ENCODE measurements at places on chromosomes 16 and 17.

- no peak for DNase-seq
Observed at GRCh38 chr17:56231693-56232092, 78.4 kb downstream of the ANKFN1 start.

DNA sequence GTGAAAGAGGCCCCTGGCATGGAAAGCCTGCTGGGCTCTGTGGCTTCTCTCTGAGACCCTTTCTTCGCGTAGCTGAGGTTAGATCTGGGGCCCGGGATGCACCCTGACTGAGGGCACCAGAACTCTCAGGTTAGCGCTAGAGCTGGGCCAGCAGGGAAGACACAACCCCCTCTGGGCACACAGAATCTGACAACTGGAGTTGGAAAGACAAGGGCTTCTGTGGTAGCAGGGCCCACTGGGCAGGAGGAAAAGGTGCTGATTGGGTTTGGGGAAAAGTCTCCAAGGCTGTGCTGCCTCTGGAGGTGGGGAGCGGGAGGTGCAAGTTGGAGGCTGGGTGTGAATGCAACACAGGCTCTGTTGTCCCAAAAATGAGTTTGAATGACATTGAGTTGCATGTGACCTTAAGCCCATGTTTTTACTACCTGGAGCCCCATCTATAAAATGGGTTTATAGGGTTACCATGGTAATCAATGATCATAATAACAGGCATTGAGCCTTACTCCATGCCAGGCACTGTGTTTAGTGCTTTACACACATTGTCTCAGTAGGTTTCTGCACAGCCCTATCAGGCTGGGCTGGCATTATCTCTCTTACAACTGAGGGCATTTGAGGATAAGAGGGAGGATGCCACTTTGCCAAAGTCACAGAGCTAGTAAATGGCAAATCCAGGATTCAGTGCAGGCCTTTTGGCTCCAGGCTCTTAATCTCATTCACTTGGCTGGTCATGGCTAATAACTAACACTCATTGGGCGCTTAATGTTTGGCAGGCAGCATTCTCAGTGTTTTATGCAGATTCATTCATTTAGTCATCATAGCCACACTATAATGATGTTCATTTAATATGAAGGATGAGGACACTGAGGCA lies 9.5 kb upstream of the IGFBP4 start:
- DNase-seq, result no peak

DNA sequence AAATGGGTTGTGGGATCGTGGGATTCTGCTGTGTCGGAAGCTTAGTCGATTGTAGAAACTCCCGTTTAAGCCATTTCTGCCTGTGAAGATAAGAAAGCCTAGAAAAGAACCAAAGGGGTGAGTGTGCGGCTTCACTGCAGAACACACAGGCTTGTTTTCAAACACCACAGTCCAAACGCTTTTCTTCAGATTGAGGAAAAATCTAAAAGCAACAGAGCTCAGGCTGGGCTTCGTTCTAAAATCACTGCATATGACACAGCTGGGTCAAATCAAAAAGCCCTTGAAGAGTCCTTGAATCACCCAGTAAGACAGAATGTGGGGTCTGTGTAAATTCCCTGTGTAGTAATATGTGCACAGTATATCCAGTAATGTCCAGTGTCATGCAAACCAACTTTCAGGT lies 25.7 kb downstream of the NUBP1 start:
- DNase-seq, result no peak

DNA sequence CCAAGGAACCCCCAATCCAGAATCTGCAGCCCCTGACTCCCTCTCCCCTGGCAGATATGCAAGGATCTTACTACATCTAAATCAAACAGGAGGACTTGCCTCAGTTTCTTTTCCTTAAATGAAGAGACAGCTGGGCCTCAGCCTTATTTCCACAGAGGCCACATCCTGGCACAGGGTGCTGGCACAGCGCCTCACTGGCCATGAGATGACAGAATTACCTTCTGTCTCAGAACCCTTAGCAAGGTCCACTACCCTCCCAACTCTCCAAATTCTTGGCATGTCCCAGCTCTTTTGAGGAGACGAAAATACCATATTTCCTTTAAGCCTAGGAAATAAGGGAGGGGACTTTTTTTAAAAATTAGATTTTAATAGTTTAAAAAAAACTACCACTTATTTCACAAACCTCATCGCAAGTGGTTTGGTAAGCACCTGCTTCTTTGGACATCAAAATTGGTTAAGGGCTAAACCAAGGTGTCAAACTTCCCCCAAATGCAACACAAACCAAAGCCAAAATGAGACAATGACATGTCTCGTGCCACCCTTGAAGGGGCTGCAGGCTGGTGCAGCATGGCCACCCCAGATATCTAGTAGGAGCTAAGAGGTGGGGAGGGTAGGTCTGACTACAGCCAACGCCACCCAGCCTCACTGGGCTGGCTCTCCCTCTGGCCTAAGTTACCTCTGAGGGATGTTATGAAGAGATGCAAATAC lies 25.3 kb downstream of the FAM117A start:
- no peak for DNase-seq

- DNase-seq, result no peak
Observed at GRCh38 chr16:9869776-9870175, 312.5 kb downstream of the GRIN2A start.

DNA sequence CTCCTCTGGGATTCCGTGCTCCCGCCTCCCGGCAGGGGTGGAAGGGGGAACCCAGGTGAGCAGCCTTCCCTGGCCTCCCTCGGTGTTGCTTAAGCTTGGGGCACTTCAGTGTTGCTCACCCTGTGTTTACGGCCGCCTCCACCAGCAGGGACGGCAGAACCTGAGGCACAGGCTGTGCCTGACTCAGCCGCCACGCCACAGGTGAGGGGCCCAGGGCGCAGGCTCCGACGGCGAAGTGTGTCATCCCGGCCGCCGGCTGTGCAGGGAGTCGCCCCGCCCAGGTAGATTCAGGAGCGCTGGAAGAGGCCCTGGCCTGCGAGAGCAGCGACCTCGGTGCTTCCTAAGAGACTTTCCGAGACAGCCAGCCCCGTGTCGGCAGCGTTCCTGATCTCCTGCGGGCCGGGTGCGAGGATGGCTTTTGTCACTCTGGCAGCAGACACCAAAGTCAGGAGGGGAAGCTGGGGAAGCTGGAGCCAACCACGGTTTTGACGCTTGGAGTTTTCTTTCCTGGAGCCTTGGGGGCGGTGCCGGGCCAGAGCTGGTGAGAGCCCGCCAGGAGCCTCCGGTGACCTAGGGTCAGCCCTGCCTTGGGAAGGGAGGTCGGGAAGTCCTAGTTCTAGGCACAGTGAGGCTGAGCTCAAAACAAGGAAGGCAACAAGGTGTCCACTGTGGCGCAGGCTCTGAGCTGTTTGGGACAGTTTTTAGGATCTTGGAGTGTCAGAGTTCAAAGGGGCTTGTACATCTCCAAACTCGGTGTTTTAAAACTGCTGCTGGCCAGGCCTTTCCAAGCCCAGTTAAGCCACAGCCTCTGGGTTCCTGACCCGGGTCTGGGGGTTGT lies 2.1 kb downstream of the GSE1 start:
- peak; percentile 92 for DNase-seq

GRCh38 chr17:79951361-79952264 lies 84.1 kb downstream of the TBC1D16 start:
- no peak for DNase-seq

DNA sequence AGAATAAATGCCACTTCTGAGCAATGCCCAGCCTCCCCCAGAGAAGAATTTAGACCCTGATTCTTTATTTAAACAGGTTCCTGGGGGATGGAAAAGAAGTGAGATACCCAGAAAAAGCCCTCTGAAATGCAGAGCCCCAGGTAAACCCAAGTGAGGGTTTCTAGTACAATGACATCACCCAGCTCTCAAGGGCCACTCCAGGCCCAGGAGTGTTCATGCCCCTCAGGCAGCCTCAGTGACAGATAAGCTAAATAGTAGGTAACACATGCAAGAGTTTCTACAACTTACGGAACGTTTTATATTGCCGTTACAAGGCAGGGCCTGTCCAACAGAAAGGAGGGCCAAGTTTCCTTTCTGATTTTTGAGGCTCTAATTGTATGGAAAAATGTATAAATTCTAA lies 683.7 kb upstream of the SALL1 start:
- DNase-seq, result no peak

DNA sequence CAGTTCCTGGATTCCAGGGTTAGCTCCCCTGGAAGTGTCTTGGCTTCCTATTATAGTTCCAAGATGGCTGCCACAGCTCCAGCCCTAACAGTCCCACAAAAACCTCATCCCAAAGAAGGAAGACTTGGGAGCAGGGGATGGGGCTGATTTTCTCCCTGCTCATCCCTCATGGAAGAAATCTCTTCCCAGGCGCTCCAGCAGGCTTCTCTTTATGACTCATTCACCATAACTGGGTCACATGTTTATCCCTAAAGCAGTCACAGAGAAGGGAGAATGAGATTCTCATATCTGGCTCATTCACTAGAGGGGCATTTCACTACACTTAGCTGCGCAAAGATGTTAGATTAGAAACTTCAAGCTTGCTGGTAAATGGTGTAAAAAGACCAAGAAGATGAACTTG lies 206.5 kb upstream of the IRX3 start:
- DNase-seq, result no peak

DNA sequence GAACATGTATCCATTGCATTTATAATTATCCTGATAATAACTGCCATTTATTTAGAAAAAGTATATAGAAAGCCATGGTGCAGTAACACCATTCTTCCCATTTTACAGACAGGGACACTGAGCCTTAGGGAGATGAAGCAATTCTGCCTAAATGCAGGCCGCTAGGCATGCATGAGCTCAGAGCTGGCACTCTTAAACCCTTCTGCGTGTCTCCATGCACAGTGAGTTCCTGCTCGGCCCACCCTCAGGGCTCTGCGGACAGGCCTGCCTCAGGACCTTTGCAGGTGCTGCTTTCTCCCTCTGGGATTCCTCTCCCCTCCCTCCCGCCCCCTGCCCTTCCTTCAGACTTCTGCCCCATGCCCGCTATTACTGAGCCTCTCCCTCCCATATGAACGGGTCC lies 54.3 kb upstream of the WSB1 start:
- DNase-seq, result no peak

DNA sequence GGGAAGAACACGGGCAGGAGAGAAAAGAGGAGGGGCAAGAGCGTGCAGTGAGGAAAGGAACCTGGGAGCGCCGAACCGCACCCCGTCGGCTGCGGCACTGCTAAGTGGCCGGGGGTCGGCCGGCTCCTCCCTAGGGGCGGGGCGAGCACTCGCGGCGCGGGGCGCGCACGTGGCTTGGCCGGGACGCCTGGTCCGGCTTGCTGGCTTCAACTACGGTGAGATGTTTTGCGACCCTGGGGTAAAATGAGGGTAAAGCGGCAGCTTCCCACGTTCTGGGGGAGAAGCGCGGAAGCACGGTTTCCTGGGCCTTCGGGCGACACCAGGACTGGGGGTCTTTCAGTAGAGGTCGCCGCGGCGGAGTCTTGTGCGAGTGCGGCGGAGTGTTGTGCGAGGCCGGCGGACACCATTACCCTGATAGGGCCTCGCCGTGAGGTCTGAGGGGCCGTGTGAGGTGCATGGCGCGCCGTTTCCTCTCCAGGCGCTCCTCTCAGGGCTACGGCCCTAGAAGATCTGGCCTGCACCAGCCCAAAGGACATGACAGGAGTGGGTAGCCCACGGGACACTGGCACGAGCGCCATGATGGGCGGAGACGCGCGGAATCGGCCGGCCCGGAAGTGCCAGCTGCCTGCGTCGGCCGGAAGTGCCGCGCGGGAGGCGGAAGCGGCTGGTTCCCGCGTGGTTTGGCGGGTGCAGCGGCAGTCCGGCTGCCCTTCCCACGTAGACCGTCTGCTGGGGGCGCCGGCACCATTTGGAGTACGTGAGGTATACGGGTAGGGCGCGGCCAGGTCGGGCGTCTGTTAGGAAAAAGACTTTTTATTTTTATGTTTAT lies at the start of the genes MYO19 and PIGW:
MYO19 (minus strand) TSS at position 29 of the 829 bp plus-strand sequence. CDS start 2,330 bp downstream, outside the sequence.
PIGW (plus strand) TSS at position 148 of the 829 bp plus-strand sequence. CDS start 2,115 bp downstream, outside the sequence.
- DNase-seq, result peak; percentile 82

DNA sequence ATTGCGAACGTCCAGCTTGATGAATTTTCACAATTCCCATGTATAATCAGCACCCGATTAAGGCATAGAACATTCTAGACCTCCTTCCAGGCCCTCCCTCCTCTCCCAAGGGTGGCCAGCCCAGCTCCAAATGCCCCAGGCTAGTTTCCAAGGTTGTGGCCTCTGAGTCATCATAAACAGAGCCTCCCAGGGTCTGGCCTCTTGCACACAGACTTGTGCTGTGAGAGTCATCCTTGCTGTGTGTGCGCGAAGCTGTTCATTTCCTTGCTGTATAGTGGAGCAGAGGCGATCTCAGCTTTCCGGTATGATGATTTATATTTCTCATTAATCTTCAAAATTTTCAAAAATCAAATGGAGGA lies 20.5 kb upstream of the JPH3 start:
- DNase-seq, result peak; percentile 79

DNA sequence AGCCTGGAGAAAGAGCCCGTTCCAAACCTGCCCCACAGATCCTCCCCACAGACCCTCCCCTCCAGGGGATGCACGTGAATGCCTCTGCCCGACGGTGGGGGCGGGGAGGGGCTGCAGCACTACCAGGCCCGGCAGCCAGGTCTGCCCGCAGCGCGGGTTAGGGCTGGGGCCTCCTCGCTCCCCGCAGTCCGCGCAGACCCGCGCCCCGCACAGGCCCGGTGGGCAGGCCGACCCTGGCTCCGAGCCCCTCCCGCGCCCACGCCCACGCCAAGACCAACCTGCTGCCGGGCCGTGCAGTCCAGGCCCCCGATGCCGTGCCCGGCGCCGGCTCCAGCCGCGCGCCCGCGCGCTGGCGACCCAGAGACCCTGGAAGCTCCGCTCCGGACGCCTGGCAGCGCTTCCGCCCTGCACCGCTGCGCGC lies at the start of gene RPUSD1:
RPUSD1 (minus strand) TSS at position 404 of the 421 bp plus-strand sequence. CDS start 644 bp downstream, outside the sequence.
- no peak for DNase-seq

- no peak for DNase-seq
Observed at GRCh38 chr16:1908184-1908583, 10.0 kb downstream of the HS3ST6 start.

DNA sequence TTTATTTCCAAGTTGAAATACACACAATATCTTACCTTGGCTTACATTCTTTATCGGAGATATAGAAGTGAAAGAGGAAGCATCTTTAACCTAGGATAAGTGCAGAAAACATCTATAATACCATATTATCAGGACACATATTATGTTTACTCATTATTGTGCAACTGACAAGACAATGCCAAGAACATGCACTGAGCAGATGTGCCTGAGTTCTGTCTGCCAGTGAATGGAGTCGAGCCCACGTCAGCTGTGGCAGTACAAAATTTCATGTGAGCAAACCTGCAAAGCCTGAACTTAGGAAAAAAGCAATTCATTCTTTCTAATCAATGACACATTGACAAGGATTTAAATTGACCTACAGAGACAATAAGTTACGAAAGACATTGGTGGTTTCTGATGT lies 154.4 kb downstream of the AXIN2 start:
- DNase-seq, result no peak
